ENCODE measurements at places on chromosomes 5 and 9.

DNA sequence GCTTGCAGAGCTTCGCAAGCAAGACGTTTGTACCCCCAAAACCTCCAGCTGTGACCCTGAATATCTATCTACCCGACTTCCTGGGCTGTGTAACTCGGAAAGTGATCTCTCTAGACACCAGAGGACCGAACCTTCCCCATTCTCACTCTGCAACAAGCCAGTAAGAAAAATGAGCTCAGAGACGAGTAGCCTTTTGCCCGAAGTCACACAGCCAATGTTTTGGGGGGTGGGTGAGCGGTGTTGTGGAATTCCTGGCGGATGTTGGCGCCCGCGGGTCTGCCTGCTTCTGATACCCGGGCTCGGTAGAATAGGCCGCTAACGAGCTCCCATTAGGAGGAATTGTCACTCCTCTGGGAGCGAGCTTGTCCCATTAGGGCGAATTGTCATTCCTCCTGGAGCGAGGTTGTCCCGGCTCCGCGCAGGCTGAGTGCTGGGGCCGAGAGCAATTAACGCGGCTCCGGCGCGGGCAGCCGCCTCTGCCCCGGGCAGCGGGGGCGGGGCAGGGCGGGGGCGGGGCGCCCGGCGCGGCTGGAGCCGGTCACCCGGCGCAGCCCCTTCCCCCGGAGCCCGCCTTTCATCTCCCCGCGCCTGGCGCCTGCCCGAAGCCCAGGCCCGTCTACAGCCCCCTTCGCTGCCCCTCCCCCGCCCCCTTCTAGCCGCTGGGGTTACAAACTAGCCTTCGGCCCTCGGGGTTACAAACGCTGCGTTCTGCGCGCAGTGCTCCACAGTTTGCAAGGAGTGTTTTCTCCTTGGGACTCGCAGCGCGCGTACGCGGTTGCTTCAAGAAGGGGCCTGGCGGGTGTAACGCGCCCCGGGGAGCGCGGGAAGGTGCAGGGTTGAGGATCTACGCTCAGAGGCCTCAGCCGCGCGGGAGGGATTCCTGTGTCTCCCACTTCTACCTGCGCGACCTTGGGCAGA is 3.5 kb upstream of the MSX2 start:
- DNase-seq, result peak; percentile 91

GRCh38 chr9:124409410-124409809 is 5.8 kb downstream of the PSMB7 start:
- DNase-seq, result no peak

DNA sequence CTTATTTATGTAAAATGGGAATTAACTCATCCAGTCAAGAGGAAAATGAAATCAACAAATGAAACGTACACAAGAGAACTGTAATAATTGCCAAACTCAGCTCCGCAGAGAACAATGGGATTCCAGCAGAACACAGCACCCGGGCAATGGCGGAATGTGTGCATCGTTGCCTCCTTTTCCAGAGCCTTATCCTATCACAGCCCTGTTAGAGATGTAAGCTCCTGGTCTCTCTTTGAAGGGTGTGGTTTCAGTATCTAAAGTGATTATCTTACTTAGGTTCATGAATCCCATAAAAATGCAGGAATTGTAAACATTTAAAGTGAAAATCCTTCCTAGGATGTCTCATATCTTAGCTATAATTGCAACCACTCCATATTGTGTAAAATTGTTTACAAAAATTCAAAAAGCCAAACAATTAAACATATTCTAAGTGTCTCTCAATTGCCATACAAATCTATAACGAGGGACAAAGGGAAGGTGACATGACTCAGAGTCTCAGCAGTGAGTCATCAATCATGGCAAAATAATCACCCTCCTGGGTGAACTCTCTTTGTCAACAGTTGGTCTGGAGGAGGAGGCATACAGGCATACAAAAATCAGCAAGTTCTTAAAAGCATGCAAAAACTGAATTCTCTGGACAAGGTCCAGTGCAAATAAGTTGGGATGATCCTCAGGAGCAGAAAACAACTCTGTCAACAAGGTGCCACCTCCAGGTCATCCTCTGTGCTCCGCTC is 22.6 kb downstream of the SEMA5A start:
- peak; percentile 31 for DNase-seq

DNA sequence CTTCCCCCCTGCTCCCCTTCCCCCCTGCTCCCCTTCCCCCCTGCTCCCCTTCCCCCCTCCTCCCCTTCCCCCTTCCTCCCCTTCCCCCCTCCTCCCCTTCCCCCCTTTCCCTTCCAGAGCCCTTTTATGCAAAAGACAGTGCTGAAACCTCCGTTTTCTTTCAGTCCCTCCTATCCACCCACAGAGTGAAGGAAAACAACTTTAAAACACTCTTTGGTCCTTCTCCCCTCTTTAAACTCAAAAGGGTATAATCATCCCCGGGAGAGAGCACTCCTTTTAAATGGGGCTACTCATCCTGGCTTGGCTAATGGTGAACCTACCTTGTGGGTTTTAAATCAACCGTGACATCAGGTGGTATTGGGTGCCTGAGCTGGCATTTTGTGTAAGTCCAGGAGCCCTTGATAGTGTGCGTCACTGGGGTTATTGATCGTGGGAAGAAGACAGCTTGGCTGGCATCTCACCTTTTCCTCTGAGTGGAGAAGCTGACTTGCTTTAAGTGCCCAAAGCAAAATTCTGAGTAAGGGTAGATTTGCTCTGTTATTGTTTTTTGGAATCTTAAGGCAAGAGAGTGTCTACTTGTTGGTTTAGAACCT is 2.7 kb downstream of the LARP1 start:
- DNase-seq, result peak; percentile 91

- DNase-seq, result peak; percentile 18
Observed at GRCh38 chr9:10534850-10535249, 78.0 kb downstream of the PTPRD start.

DNA sequence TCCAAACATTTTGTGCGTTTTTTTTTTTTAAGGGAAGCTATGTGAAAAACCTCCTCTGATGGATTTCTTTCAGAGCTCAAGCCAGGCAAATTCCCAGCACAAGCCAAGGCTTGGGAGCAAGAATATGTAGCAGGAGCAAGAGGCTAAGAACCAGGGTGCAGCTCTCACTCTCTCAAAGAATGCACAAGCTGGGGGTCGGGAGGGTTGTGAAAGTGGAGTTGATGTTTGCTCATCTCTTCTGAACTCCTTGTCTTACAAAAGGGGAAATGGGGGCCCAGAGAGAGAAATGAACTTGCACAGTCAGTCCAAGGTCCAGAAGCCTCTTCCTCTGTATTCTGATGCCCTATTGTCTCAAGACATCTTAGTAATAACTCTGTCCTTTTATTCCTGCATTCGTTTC is 7.7 kb upstream of the TRAF1 start:
- DNase-seq, result no peak

Data from NCI-H69 (cell line).